Activated CD8-positive, alpha-beta memory T cell treated with anti-CD3 and anti-CD28 coated beads for 48 hours (primary cell): ENCODE measurements at places on chromosomes 13 and 19.

DNA sequence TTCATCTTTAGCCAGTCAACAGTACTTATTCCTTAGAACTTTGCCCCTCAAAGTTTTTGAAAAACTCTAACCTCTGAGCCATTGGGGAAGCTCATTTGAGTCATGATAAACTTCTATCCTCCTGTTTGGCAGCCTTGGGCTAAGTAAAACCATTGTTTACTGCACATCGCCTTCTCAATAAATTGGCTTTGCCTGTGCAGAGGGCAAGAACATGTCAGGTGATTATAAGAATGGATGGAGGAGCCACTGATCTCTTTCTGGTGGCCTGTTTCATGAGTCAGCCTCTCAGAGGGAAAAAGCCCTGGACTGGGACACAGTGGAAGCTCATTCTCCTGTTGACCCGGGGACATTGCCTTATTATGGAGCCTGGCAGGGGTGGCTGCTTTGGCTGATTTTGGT, 19.4 kb upstream of the PSG4 start:
- DNase-seq, result no peak

DNA sequence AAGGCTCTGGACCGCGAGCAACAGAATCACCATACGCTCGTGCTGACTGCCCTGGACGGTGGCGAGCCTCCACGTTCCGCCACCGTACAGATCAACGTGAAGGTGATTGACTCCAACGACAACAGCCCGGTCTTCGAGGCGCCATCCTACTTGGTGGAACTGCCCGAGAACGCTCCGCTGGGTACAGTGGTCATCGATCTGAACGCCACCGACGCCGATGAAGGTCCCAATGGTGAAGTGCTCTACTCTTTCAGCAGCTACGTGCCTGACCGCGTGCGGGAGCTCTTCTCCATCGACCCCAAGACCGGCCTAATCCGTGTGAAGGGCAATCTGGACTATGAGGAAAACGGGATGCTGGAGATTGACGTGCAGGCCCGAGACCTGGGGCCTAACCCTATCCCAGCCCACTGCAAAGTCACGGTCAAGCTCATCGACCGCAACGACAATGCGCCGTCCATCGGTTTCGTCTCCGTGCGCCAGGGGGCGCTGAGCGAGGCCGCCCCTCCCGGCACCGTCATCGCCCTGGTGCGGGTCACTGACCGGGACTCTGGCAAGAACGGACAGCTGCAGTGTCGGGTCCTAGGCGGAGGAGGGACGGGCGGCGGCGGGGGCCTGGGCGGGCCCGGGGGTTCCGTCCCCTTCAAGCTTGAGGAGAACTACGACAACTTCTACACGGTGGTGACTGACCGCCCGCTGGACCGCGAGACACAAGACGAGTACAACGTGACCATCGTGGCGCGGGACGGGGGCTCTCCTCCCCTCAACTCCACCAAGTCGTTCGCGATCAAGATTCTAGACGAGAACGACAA, 1.8 kb downstream of the PCDH17 start:
- DNase-seq, result no peak

GRCh38 chr19:32566246-32566830, 14.7 kb upstream of the PDCD5 start:
- no peak for DNase-seq

- no peak for DNase-seq
Measured at GRCh38 chr19:33254245-33254824, 28.7 kb upstream of the SLC7A10 start.

DNA sequence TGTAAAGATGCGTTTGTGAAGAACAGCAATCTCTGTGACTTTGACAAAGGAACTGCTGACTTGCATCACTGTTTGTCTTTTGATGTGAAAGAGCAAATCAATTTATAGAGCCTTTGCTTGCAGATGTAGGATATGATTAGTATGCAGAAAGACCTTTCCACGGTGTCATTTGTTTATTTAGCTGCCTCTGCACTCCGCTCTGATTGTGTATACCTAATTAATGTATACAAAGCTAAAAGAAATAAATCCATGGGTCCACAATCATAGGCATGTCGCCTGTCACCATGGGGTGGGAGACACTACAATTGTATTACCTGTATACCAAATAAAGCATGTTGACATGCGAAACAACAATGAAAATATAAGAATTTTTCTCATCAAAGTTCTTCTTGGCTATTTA, 410.7 kb downstream of the MZT1 start:
- DNase-seq, result no peak

DNA sequence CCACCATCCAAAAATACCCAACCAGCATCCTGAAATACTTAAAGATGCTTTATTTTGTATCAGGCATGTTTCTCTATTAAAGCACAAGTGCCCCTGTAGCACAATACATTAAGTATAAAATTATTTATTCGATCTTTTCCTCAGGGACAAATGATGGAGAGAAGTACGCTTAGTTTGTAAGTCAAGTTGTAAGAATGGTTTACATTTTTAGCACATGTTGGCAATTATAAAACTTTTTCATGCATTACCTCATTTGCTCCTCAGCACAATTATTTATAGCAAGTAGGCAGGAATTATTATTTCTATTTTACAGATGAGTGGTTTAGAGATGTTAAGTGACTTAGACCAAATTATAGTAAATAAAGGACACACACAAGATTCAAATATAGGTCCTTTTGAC, 232.6 kb upstream of the HTR2A start:
- no peak for DNase-seq

GRCh38 chr13:89150362-89150761, 1479.2 kb downstream of the SLITRK5 start:
- DNase-seq, result no peak

- DNase-seq, result no peak
Measured at GRCh38 chr13:52868190-52868589, 19.8 kb upstream of the PCDH8 start.

DNA sequence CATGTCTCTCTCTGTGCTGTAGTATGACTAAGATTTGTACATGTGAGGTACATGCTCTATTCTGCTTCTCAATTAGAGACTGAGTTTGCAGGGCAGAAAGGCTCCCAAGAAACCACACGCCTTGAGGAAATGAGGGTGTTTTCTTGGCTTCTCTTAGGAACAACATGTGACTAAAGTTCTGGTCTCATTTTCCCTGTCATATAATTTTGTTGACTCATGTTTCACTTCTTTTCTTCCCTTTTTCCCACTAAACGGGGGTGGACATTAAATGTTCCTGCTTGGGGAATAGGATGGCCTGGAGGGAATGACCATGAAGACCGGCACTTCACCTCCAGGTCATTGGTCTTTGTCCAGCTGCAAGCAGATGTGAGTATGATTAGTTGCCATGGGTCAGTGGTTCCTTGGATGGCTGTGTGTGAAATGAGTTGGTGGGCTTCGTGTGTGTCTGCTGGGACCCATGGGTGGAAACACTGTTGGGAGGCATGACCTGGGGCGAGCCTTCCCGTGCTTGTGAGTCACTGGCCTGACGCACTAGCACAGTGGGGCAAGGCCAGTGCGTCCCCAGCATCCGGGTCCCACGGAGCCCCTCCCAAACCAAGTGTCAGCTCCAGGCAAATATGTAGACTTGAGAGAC, 56.6 kb downstream of the COL4A1 start:
- no peak for DNase-seq

- DNase-seq, result no peak
Measured at GRCh38 chr13:24292481-24292880, 16.9 kb upstream of the C1QTNF9 start.

- DNase-seq, result no peak
Measured at GRCh38 chr19:41433171-41433570, 6.0 kb upstream of the B3GNT8 start.

DNA sequence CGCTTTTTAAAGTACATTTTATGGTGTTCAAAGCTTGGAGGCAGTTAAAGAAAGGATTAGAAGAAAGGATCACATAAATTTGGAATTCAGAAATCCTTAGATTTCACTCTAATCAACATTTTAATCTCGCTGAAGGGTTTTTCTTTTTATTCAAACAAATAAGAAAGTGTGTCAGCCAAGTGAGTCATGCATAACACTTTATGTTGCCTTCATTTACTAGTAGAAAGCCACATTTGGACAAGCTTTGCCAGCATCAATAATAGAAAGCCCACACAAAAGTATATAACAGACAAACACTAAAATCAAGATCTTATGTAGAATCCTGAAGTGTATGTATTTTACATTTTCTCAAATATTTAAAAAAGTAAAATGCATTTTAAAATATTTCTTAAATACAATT, 154.9 kb upstream of the TRPC4 start:
- DNase-seq, result no peak

- no peak for DNase-seq
Measured at GRCh38 chr13:73850104-73850873, 283.9 kb downstream of the KLF12 start.

DNA sequence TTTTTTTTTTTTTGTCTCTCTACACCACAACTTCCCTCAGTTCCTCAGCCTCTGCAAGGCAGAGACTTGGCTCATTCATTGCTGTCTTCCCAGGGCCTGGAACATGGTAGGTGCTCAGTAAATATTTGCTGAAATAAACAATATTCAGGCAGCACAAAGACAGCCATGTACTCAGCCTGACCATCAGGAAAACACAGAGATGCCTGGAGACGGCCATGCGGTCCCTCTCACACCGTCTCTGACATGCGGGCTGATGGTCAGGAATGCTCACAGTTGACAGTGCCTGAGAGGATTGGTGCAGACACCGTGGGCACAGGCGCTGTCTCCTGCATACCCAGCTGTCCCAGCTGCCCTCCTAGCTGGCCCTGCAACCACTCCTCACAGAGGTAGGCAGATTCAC, 924 bp downstream of the PRAM1 start:
- no peak for DNase-seq

- DNase-seq, result no peak
Measured at GRCh38 chr13:99059498-99060075, 81.7 kb upstream of the DOCK9 start.

DNA sequence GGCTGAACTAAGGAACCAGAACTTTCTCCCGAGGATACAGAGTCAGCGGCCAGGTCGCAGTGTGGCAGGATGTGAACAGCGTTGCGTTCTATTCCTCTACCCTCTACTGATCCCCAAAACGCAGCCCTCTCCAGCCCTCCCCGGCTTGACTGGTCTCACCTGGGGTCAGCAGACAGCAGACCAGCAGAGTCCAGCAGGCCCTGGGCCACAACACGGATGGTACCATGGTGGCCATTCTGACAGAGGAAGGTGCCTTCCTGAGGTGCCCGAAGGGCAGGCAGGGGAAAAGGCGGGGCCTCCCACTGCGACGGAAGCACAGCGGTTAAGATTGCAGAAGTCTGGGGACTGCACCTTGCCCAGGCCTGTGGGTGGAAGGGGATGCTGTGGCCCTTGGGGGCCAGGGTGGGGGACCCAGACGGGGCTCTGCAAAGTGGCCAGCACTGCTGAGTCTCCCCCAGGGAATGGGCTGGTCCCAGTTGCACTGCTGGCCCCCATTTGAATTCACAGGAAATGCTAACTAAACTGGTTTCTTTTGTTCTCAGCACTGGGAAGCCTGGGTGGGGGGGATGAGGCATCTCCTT, at the start of gene ICAM3:
Gene ICAM3 (minus strand): TSS at position 245 of the 581 bp plus-strand sequence. CDS start 10 bp downstream, at position 235.
- DNase-seq, result peak; percentile 50

GRCh38 chr13:39266426-39266825, 228.2 kb downstream of the NHLRC3 start:
- DNase-seq, result no peak
